ENCODE measurements at places on chromosomes 5 and 9. TPM values are rescaled to one million over a fixed set of nuclear protein-coding genes. Genes with fewer than 3 reads are reported as not detected.

ZNF883 gene
- total RNA-seq = 1.4 TPM

BTNL8 gene
- total RNA-seq = 0.75 TPM

AK1 gene
- 76.3 TPM for total RNA-seq

FOXD4L5 gene
- not detected for total RNA-seq

URM1 gene
- total RNA-seq = 46.7 TPM

Measured in natural killer cell (primary cell).